ENCODE measurements at places on chromosomes 6 and 20.

- DNase-seq = no peak
Observed at GRCh38 chr20:17621229-17621968, 51.5 kb downstream of the DSTN start.

- DNase-seq = no peak
Observed at GRCh38 chr6:56004426-56004825, 129.0 kb upstream of the BMP5 start.

DNA sequence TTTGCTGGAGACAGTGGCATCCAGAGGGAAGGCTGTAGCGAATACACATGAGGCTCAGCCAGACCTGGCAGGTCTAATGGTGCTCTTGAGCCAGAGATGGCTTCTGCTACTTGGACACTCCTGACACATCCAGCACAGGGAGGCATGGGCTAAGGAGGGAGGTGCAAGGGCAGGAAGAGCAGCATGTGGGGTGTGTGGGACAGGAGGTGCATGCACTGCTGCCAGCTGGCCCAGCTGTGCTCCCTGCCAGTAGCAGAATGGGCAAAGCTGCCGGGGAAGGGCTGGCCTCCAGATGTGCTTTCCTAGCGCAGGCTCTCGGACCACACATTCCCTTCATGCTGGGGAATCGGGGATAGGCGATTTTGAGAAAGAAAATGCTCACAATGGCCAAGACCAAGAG is 309.2 kb downstream of the CDC5L start:
- DNase-seq = no peak

GRCh38 chr6:100186552-100186951 is 192.5 kb upstream of the MCHR2 start:
- DNase-seq = no peak

GRCh38 chr20:17762243-17762872 is 62.6 kb downstream of the BANF2 start:
- no peak for DNase-seq

- no peak for DNase-seq
Observed at GRCh38 chr6:9961646-9962045, 453.2 kb downstream of the TFAP2A start.

DNA sequence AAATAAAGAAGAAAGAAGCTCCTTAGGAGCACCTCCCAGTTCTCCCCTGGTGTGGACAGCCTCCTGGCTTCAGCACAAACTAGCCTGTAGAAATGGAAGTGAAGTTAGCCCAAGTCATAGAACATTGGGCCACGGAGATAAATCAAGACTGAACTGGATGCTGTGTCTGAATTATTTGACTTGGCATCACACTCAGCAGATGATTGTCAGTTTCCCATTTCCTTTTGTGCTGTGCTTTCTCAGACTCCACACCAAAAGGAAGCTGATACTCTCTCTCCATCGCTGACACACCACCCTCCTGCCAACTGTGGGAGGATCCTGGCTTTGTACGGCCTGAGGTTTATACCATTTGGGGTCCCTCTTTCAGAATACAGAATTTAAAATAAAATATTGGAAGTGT is 209.8 kb downstream of the TFAP2A start:
- DNase-seq = no peak

GRCh38 chr20:14444106-14444505 is 106.7 kb upstream of the FLRT3 start:
- no peak for DNase-seq

- DNase-seq = no peak
Observed at GRCh38 chr20:6122873-6123648, at the start of gene FERMT1. Gene FERMT1, minus strand, starts transcription at chr20:6123030. Its CDS starts 3,476 bp downstream, at chr20:6119554.

DNA sequence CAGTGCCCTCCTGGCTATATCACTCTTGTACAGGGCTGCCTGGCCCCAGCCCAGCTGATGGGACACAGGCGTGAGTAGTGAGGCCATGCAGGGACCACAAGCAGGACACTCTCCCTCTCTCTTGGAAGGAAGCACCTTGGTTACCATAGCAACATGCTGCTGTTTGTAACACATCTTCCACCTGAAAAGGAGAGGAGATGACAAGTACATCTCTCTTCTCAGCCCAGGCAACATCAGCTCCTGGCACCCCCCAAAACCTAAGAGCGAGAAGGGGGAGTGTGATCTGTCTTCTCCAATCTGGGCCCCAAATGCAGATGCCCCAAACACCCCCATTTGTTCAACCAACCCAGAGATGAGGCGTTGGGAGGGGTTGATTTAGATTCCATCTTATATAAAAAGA is 49.9 kb downstream of the KCNB1 start:
- no peak for DNase-seq

DNA sequence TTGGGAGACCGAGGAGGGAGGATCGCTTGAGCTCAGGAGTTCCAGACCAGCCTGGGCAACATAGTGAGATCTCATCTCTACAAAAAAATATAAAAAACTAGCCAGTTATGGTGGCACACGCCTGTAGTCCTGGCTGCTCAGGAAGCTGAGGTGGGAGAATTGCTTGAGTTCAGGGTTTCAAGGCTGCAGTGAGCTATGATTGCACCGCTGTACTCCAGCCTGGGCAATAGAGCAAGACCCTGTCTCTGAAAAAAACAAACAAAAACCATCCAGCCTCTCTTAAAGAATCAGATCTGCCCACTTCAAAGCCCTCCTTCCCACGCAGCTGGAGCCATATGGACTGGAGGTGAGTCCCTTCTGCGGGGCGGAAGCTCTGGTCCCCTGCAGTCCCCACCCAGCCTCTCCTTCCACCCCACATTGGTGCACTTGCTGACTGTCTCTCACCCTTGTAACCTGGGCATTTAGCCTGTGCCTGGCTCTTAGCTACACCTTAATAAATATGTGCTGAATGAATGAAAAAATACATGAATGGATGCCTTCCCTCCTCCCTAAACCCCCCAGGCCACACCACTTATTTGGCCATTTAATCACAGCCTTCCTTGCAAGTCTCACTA is 7.2 kb upstream of the PARD6B start:
- no peak for DNase-seq

DNA sequence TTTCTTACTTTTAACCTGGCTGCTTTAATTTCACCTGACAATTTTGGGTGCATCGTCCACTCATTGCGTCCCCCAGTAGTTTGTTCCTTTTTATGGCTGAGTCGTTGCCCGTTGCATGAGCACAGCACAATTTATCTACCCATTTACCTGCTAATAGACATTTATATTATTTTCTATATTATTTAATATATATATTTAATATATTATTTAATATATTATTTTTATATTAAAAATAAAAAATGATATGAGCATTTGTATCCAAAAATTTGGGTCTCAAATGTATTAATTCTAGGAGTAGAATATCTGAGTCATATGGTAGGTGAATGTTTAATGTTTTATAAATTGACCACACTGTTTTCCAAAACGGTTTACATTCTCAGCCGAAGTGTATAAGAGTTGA is 300.2 kb downstream of the THBS2 start:
- no peak for DNase-seq

DNA sequence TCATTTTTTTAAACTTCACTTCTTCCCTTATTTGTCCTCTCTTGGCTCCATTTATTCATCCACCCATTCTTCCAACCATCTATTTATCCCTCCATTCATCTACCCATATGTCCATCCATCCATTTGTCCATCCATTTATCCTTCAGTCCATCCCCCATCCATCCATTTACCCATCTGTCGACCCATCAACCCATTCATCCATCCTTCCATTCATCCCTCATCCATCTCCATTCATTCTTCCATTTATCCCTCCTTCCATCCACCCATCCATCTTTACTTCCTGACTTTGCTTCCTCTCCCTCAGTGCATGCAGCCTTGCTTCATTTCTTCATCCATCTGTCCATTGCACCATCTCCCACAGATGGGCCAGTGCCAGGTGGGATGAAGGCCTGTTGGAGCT is 1.8 kb downstream of the CST11 start:
- DNase-seq = no peak

- no peak for DNase-seq
Observed at GRCh38 chr6:27809067-27809938, 102.9 kb downstream of the OR2B2 start.

- DNase-seq = no peak
Observed at GRCh38 chr6:57104336-57104735, 14.3 kb downstream of the ZNF451 start.

- DNase-seq = no peak
Observed at GRCh38 chr20:53814060-53814459, 220.4 kb upstream of the ZNF217 start.

DNA sequence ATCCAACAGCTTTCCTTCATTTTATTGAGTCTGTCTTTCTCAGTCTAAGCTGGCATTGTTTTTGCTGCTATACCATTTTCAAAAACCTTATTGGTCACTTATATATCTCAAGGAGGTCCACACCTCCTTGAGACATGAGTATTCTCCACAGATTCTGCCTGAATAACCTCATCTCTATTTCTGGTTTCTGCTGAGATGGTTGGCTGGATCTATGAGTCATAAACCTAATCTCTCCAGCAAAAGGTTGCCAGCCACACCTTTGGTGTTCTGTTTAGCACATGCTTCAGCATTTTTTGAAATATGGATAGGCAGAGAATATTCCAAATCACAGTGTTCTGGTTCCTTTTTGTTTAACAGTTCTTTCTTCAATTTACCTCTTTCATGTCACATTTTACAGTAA is 40.8 kb upstream of the TMEM244 start:
- DNase-seq = no peak

GRCh38 chr6:82217018-82217586 is 30.4 kb downstream of the IBTK start:
- DNase-seq = no peak

GRCh38 chr6:89122625-89123024 is 4.8 kb upstream of the SRSF12 start:
- no peak for DNase-seq

DNA sequence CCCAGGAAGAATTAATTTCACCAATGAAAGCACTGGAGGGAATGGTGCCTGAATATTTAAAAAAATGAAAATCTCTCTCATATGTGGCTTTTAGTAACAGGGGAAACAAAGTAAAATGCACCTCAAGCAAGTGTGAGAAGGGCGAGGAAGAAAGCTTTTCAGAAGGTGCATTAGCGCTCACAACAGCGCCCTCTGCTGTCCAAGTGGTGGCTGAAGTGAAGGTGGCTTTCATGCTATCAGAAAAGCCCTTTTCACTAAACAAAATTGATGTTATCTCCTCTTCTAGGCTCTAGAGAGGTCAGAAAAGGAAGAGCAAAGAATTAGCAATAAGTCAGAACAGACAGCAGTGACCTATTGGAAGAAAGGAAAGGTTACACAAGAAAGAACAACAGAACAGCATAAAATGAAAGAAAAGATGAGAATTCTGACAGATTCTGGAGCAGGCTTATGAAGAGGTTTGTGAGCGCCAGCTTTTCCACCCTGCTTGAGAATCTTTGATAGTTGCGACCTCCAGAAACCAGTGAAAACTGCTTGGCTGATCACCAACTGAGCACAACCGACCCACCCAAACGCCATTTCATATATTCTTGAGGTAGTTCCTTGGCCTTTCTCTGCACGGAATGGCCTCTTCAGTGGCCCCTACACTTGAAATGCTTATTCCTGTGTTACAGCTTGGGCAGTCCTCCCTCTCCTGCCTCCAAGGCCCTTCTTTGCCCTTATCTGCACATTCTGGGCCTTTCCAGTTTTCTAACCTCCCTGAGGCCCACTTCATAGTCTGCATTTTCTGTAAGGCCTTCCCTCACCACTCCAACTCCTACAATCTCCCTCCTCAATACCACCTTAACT is 45.3 kb downstream of the SMLR1 start:
- peak; percentile 41 for DNase-seq

DNA sequence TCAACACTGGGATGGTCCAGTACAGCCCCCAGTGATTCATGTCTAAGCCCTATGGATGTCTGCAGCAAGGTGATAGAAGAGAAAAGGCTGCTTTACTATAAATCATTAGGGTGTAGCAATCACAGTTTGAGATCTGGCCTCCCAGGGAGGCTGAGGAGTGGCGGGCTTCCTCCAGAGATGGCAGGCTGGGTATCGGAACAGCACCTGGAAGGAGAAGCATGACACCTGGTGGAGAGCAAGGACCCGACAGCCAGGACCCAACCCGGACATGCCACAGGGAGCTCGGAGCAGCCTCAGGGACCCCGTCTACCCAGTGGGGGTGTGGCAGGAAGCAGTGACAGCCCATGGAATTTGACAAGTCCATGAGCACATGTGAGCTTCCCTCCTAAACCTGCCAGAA is 114.8 kb upstream of the CD93 start:
- no peak for DNase-seq

- DNase-seq = no peak
Observed at GRCh38 chr6:164124986-164125385, 710.5 kb downstream of the QKI start.

GRCh38 chr20:48230216-48230615 is 444.9 kb upstream of the SULF2 start:
- DNase-seq = no peak

GRCh38 chr20:23629017-23629541 is 8.7 kb downstream of the CST3 start:
- DNase-seq = no peak

- DNase-seq = no peak
Observed at GRCh38 chr20:1831606-1832005, 63.6 kb upstream of the SIRPA start.

DNA sequence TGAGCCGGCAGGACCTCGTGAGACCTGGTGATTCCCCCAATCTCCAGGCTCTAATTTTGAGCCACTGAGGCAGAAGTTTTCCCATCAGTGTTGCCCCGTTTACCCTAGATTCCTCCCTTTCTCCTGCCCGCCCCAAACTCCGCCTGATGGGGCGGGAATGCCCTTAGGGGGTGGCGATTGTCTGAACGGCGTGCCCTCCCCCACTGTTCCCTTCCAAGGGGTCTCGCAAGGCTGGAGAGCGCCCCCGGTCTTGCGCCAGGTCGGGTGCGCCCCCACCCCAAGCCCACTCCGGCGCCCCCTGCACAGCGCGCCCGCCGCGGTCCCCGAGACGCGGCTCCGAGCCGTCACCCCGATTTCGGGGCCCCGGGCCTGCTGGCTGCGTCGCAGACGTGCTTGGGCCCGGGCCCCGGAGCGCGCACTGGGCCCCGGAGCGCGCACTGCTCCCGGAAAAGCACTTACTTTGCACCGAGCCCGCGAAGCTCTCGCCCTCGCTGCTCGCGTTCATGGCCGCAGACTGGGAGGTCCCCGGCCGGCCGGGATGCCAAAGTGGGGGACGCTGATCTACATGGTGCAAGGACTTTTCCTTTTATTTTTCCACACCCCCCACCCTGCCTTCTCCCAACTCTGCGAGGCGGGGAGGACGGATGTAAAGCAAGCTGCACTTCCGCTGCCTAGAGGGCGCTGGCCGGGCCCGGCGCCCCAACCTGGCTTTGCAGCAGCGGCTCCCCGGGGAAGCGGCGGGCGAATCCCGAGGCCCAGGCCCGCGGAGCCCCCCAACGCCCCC is at the start of gene ZFP64:
TSS of gene ZFP64 (minus strand) at position 648 of the 784 bp plus-strand sequence. CDS start at position 505, 143 bp downstream.
- DNase-seq = peak; percentile 59
